ENCODE measurements at places on chromosomes 16 and 17. TPM values are rescaled to one million over a fixed set of nuclear protein-coding genes. Genes with fewer than 3 reads are reported as not detected.

- no peak for DNase-seq
Measured at GRCh38 chr16:50548909-50549560, 839 bp downstream of the NKD1 start.

GRCh38 chr16:4583906-4584305 lies 27.8 kb downstream of the C16orf96 start:
- DNase-seq: no peak

DNA sequence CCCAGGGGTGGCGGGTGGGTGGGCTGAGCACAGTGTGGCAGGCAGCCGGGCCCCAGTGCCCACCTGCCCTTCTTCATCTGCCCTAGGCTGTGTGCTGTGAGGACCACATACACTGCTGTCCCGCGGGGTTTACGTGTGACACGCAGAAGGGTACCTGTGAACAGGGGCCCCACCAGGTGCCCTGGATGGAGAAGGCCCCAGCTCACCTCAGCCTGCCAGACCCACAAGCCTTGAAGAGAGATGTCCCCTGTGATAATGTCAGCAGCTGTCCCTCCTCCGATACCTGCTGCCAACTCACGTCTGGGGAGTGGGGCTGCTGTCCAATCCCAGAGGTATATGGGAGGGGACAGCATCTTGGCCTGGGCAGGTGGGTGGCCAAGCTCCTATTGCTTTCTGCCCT lies 6.4 kb downstream of the GRN start:
- no peak for DNase-seq

PSMD12 gene
- total RNA-seq: 73.0 TPM

GCGR gene
- not detected for total RNA-seq

TRIM65 gene
- 28.1 TPM for total RNA-seq

DNA sequence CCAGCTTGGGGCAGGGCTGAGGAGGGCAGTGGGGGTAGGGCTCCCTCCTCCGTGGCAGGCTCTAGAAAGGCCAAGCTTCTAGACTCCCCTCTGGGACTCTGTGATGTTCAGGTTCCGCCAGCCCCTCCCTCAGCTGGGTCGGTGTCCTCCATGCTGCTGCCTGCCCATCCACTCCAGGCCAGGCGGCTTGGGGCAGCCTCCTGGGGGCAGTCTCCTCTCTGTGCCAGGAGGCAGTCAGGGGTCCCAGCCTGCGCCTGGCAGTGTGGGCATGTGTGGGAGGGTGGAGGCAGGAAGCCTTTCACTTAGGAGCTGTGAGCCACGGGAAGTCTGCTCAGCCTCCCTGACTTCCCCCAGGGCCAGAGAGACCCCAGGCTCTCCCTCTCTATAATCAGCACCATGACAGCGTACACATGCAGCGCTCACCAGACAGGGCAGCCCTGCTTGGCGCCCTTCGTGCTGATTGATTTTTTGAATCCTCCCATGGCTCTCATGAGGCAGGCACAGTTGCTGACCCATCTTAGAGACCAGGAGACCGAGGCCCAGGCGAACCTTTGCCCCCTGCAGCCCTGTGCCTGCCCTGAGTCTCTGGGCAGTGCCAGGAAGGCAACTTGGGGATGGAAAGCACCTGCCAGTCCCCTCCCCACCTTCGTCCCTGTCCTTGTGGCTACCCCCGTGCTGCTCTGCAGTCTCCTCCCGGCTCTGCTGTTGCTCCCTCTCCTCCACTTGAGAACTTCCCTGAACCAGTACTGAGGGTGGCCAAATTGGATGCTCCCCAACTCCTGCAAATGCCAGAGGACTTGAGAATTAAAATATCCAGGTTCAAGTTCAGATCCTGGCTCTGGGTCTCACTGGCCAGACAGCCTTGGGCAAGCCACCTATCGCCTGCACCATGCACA lies 234.7 kb upstream of the GSE1 start:
- DNase-seq: no peak

- DNase-seq: peak; percentile 58
Measured at GRCh38 chr17:47850692-47851573, at the start of gene SP6. TSS of gene SP6 (minus strand) at chr17:47851163. CDS start at chr17:47848429, 2,734 bp downstream.

DNA sequence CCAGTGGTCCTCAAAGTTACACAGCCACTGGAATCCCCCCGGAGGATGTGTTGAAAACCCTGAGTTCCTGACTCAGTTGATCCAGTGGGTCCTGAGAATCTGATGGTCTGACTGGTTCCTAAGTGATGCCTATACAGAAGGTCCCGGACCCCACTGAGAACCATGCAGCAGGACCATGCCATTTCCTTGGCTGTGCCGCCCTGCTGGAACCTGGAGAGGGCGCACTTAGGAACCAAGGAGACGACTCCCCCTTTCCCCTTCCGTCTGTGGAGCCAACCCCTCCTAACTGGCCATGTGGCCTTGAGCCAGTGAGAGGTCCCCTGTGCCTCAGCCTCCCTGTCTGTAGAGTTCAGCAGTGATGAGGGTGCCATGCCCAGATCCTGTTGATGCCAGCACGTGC lies 22.0 kb downstream of the C16orf74 start:
- DNase-seq: no peak

DNA sequence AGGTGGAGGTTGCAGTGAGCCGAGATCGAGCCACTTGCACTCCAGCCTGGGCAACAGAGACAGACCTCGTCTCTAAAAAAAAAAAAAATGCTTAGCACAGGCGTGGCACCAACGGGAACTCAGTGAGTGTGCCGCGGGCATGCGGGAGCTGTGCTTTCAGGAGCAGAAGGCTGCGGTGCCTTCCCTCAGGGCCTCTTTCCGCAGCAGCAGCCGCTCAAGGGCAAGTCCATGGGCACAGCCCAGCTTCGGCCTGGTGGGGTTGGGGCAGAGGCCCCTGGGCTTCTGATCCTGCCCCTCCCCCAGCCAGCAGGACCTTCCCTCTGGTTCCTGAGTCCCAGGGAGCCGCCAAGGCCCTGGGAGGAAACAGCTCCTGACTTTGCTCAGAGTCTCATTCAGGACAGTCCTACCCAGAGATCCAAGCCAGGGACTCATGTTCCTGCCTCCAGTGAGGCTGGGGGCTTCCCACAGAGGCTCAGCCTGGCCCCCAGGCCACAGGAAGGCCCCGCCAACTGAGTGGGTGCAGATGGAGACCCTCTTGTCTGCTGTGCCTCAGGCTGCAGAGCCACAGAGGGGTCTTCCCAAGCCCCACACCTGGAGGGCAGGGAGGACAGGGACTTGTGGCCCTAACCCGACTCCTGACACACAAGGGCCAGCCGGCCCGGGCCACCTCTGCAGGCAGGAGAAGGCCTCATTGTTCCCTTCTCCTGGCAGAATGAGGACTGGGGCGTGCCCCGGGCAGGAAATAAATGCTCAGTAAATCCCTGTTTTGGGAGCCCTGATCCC lies 3.3 kb upstream of the ZG16B start:
- no peak for DNase-seq

- DNase-seq: peak; percentile 75
Measured at GRCh38 chr17:66190738-66191592, 968 bp downstream of the CEP112 start.

C17orf50 gene
- not detected for total RNA-seq

DNA sequence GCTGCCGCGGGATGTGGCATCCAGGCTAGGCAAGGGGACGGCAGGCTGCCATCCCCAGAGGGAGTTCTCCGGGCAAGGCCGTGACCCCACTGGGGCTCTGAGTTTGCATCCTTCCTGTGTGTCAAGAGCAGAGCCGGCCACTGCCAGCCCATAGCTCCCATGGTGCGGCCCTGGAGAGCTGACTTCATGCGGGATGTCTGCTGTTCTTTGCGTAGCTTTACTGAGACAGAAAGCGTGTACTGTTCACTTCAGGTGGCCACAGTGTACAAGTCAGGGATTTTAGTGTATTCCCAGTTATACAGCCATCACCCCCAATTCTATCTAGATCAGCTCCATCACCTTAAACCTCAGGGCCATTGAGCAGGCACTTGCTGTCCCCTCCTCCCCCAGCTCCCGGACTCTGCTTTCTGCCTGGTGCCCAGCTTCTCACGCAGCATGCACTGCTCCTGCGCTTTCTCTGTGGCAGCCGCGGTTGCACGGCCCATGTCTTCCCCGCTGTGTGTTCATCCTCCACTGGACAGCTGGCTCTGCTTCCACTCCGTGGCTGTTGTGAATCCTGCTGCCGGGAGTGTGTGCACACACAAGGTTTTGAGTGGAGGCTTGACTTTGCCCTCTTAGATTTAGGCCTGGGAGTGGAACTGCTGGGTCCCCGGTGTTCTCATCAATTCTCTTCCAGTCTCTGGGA lies 71.2 kb downstream of the KLHDC4 start:
- no peak for DNase-seq

CLDN7 gene
- total RNA-seq: 27.9 TPM

DNA sequence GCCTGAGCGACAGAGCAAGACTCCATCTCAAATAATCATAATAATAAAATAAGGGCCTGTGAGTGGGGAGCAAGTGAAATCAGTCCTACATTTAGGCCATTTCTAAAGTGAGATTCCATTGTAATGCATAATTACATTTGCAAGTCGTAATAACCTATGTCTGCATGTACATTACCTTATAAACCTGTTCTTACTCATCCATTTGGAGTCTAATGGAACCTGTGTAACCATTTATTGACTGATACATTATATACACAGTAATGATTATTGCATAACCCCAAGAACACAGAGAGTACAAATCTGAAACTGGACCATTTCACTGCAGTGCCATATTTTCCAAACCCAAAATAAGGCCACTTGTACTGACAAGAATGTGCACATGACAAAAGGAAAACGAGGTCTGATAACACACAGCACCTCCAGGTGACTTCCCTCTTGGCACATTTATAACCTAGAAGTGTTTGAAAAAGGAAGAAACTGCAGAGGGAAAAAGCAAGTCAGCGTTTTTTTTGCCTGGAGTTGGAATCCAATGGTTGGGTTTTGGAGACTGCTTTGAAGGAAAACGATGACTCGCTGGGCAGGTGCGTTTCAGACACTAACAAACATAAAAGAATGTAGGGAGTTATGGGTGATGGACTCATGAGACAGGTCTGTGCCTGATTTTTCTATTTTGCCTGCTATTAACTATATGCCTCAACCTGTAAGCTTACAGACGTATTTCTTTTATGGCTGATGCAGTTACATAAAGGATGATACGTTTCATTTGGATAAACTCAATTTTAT lies 63.6 kb upstream of the KIFC3 start:
- DNase-seq: no peak

GRCh38 chr17:65394811-65395472 lies 166.5 kb downstream of the AXIN2 start:
- no peak for DNase-seq

DNA sequence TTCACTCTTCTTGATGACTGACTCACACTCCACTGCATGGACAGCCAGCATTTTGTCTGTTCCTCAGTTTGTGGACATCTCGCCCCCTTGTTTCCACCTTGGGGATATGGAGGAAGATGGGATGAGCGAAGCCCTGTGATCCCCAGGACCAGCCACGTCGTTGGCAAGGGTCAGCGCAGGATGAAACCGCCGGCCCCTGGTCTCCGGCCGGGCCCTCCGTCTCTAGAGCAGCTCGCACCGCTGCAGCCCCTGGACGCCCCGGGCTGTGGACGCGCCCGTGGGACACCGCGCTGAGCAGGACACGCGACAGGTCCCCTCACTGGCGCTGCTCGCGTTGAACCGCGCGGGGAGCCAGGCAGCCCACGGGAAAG lies 604 bp upstream of the ZC3H18 start:
- DNase-seq: no peak

DNA sequence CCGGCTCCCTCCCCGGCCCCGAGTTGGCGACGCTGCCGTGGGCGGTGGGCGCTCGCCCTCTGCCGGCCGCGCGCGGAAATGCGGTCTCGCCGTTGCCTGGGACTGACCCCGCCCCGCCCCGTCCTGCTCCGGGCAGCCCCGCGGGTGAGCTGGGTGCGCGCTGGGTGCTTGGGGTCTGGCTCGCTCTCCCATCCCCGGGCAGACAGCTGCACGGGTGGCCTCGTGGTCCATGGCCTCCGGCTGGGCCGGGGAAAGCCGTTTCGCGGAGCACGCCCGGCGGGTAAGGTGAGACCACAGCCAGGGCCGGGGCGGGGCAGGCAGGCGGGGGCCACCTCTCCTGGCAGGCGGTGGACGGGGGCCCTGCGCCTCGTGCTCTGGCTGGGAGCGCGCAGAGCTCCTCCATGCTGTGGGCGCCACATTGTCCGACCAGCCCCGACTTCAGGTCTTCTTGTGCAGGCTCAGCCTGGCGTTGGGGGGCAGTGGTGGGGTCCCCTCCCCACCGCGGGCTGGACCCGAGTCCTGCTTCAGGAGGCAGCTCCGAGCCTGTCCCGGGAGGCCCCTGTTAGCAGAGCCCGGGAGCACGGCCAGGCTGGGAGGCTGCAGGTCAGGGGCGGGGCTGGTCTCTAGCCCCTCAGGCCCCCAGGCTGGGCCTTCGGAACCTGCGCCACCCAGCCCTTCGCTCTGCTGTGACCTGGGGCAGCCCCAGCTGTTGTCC lies 7.0 kb upstream of the C1QTNF8 start:
- DNase-seq: peak; percentile 19

GRCh38 chr16:89505204-89506112 lies 2.7 kb upstream of the SPG7 start:
- DNase-seq: peak; percentile 91

GRCh38 chr16:88705076-88705684 lies 1.0 kb downstream of the RNF166 start:
- peak; percentile 22 for DNase-seq

- no peak for DNase-seq
Measured at GRCh38 chr16:53999841-54000240, 286.7 kb downstream of the IRX3 start.

DNA sequence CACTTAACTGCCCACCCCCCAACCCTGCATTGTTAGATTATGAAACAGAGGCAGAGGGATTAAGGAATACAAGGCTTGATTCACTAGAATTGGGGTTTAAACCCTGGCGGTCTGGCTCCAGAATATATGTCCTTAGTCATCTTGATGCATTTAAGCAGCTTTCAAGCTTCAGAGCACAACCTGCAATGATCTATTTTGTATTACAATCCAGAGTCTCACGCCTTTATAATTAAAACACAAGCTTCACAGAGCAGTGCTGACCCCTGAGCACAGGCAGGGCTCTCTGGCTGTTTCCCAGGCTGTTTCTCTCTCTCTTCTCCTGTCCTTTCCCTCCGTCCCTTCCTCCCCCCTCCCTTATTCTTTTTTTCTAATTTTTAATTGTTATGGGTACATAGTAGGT lies 209.1 kb downstream of the SPECC1 start:
- DNase-seq: no peak

DNA sequence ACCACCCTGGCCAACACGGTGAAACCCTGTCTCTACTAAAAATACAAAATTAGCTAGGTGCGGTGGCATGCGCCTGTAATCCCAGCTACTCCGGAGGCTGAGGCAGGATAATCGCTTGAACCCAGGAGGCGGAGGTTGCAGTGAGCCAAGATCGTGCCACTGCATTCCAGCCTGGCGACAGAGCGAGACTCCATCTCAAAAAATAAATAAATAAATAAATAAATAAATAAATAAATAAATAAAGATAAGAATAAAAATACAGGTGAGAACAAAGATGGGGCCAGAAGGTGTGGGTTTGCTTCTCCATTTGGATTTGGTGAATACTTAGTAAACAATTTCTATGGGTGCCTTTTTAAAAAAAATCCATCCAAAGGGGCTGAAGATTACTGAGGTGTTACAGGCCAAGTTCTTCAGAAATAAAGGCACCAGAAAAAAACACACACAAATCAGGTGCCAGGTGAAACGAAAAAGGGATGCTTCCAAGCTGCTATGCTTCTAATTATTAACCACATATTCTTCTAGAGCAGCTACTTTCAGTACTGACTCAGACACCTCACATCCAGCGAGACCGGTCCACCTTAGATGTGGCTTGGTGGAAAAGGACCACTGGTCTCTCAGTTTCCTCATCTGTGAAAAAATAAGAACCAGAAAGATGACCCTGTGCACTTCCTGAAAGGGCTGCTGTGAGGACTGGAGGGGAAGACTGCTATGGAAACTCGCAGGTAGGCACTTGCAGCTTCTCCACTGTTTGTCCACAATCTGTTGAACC lies 9.2 kb downstream of the GLYR1 start:
- no peak for DNase-seq
